Upper lobe of right lung (tissue), 1 donor: ENCODE measurements at places on chromosomes 3 and 15.

DNA sequence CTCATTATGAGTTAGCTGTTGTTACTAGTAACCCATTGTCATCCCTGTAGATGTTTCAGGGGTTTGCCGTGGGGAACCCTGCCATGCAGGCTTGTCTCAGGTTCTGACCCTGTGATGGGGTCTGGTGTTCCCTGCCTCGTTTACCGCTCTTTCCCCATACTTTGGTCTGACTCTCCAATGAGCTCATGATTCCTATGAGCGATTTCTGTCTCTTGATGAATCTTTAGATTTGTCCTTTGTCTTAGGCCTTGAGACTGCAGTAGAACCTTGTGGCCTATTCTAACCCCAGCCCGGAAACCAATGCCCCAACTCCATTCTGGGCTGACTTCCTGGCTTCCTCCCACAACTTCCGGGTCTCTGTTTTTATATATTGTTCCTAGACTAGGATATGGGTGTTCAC lies 11.3 kb upstream of the IQGAP1 start:
- no peak for DNase-seq

DNA sequence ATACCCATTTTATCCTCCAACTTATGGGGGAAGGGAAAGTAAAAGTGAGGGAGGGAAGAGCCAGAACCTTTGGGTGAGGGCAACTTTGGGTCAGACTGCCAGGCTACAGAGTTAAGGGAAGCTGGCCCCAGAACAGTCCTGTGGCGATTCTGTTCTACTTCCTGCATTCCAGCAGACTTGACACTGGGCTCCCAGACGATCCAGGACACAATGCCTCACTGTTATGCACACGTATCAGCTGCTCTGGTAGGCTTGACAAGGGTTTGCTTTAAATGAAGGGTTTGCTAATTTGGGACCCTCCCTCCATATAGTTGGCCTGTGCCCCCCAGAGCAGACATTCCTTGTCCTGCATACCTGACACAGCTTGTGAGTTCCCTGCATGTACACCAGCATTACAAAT lies 10.7 kb downstream of the GORASP1 start:
- no peak for DNase-seq

DNA sequence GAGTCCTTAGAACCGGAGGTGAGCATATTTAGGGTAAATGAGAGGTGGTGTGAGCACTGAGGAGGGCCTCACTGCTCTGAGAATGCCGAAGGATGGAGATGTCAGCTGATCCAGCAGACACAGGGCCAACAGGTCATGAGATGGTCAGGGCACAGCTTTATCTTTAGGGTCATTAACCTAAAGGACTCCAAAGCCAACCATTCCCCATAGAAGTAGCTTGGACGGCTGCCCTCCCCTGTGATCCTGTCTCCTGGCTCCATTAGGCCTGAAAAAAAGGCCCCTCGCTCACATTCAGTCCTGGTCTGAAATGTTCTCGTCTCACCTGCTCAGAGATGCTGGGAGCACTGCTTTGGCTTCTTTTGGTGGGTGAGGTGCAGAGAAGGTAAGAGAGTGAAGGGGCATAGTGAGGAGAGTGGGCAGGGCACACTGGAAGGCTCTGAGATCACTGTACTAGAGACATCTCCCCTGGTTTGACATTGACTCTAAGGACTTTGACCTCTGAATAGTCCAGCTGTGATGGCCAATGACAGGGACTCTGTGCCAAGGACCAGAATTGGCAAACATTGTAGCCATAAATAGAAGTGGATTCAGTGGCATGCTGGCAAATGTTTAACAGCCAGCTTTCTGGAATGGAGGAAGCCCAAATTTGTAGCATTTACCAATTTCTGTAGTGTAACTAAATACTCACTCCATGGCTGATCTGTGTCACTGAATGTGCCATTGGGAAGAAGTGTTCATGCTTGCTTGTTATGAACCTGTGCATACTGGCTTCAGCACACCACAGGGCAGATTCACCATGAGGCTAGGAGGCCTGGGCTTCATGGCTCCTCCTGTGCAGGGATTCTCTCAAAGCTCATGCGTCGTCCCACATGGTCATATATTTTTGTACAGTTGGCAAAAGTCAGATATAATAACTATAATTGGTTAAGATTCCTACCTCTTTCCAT lies 76.2 kb upstream of the MRPS22 start:
- no peak for DNase-seq

DNA sequence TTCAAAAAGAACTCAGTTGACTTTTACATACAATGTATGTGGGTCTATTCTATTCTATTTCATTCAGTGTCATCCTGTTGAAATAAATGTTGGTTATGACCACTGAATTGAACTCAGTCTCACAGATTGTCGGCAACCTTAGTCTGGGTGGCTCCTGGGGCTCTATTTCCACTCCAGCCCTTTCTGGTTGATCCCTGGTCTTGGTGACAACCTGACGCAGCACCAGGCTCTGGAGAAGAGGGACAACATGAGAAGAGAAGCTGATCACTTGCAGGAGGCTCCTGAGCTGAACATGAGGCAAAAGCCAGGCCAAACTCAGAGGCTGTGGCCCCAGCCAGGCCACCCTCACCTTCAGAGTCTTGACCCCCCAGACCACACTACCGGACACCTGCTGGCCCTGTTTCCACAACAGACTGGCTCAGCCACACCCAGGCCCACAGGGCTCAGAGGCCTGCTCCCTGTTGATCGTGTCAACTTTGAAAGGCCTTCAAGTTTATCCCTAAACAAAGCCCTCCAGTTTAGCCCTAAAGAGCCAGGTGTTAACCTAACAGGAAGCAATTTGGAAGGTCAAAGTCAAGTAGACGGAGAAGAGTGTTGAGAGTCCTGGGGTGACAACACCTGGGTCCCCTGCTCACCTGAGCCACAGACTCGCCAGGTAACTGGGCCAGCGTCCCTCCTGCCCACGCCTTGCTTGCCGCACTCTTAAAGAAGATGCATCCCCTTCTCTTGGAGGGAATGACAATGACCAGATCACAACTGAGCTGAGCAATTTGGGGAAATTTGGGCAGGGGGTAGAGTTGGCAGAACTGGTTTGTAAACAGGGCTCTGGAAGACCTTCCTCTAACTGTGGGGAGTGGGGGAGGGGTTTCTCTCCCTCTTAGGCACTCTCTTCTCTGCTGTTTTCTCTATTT lies 15.4 kb upstream of the MUC20 start:
- DNase-seq = no peak

DNA sequence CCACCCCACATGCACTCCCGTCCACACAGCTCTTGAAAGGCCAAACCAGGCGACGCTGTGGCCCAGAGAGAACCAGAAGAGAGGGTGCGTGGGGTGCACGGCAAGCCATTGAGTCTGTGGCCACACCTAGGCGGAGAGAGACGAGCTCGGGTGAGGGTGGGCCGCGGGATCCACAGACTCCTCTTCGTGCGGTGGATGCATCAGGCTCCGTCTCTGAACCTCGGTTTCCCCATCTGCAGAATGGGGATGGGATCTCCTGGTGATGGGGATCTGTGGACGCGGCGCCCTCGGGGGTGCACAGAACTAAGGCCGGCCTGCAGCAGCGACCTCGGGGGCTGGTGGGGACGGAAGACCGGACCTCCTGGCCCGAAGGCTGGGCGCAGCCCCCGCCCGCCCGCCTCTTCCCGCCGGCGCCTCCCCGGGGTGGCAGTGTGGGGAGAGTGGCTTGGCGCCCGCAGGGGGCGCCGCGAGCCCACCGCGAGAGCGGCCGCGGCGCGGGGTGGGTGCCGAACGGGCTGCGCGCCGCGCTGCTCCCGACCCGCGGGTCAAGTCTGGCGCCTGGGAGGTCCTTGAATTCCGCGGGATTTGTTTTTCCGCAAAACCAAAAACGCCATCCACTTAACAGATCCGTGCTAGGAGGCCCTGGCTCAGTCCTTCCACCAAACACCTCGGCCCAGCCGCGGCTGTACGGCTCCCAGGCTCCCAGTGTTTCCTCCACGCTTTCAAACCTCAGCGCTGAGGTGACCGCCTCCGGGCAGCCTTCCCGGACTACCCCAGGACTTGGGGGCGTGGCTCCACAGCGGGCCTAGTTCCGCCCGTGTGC lies 13.2 kb upstream of the ADPGK start:
- DNase-seq = peak; percentile 82

GRCh38 chr15:55322467-55322866 lies 3.4 kb downstream of the PIGB start:
- DNase-seq = no peak

GRCh38 chr3:108489776-108490175 lies 20.6 kb downstream of the MYH15 start:
- DNase-seq = no peak

DNA sequence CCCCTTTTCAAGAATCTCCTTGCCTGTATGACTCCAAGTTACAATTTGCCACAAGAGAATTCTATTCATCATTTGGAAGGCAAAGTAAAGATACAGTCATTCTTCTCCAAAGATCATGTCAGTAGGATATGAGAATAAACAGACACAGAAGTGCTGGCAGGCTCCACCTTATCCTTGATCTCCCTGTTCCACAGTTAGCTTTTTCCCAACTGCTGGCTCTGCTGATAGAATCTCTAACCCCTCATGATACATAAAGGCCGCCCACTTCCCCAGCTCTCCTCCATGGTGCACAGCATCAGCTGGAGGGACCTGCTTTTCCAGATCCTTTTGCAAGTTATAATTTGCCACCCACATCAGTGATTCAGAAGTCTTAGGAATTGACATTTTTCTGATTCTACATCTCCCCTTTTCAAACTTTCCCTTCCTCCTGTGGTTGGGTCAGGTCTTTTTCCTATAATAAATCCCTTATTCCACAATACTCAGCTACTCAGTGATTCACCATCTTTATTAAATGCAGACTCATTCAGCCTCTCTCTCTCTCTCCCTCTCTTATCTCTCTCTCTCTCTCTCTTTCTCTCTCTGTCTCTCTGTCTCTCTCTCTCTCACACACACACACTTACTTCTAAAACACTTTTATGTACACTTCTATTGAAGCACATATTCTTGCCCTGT lies 465.4 kb downstream of the GBE1 start:
- DNase-seq = no peak

GRCh38 chr3:4856136-4856535 lies 123.1 kb upstream of the BHLHE40 start:
- DNase-seq = no peak

DNA sequence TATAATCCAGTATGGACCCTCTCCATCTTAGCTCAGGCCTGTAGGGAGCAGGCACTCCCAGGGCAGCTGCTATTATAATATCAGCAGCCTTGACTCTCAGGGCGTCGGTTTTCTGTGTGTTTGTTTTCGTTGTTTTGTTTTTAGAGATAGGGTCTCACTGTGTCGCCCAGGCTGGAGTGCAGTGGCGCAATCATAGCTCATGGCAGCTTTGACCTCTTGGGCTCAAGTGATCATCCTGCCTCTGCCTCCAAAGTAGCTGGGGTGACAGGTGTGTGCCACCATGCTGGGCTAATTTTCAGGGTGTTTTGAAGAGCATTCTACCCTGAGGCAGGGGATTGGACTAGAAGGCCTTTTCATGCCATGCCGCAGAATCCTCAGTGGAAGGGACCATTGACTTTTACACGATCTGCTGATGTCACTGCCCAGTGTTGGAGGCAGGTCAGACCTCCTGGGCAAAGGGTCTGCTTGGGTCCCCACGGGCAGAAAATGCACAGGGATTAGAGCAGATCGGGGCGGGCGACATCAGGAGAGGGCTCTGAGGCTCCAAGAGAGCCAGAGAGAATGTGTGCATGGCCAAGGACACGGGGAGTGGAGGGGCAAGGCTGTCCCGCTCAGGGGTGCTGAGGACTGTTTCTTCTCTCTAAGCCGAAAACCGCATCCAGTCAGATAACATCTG lies 7.8 kb downstream of the MELTF start:
- no peak for DNase-seq

- DNase-seq = no peak
Observed at GRCh38 chr3:13665582-13666226, 116.8 kb downstream of the FBLN2 start.

DNA sequence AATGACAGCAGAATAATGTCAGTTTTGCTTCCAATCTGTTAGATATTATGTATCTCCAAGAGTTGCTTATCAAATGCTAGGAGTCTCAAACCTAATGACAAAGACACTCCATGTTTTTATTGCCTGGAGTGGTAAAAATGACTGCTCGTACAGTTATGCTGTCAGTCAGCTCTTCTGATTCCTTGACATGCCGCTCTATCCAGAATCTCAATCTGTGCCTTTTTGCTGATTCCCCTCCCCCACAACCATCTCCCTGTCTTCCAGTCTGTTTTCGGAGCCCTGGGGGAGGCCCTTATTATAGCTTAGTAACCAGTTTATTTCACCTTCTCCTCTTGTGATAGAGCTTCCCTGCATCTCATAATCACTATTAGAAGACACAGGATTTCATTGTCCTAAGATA lies 2.6 kb downstream of the MKRN2 start:
- no peak for DNase-seq

GRCh38 chr3:122310361-122310760 lies 14.7 kb upstream of the CSTA start:
- no peak for DNase-seq

- DNase-seq = no peak
Observed at GRCh38 chr3:101464235-101464634, 48.8 kb downstream of the SENP7 start.

- DNase-seq = no peak
Observed at GRCh38 chr15:79969146-79969545, 1.9 kb downstream of the BCL2A1 start.

DNA sequence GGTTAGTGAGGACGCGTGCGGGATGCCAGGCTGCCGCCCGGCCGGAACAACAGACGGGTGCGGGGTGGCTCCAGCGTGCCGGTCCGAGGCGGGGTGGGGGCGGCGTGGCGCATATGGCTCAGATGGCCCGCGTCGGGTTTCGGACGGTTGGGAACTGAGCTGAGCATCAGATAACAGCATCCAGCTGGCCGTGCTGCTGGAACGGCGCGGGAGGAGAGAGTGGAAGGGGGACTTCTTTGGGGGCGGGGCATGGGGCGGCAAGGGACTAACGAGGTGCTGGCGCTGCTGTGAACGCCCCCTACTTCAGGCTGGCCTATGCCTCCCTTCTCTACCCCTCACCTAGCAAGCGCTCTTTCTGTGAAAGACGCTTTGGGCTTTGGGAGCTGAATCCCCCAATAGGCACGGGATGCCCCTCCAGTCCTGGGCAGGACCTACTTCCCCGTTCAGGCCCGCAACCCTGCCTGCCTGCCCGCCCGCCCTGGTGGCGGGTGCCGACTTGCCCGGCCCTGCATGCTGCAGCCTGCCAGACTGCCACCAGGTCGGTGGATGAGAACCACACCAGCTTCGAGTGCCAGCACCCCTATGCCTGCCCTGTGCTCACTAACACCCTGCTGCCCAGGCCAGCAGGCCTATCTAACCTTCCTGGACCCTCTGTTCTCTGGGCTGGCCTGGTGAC lies 542 bp downstream of the INKA1 start:
- DNase-seq = no peak
